ENCODE measurements at places on chromosomes 2 and 18. TPM values are rescaled to one million over a fixed set of nuclear protein-coding genes. Genes with fewer than 3 reads are reported as not detected.

Gene LONRF2
- 8.9 TPM for total RNA-seq

Gene NR4A2
- total RNA-seq = 11.0 TPM

Gene CYTIP
- total RNA-seq = 0.51 TPM

Gene CNGA3
- total RNA-seq = 6.8 TPM

Gene SETBP1
- total RNA-seq = 62.7 TPM

Gene REG3A
- 4.0 TPM for total RNA-seq

Gene TMEM169
- total RNA-seq = 2.1 TPM

Gene RPE
- total RNA-seq = 48.5 TPM

Gene SLC9A2
- 6.3 TPM for total RNA-seq

Gene HOXD3
- total RNA-seq = 25.4 TPM

Gene ADRA2B
- total RNA-seq = 13.9 TPM

Gene HNRNPA3
- total RNA-seq = 304 TPM

Gene CREG2
- 4.2 TPM for total RNA-seq

Gene C1QL2
- 1.8 TPM for total RNA-seq

Gene TBR1
- not detected for total RNA-seq

Gene CACNB4
- total RNA-seq = 5.6 TPM

Gene NT5C1B
- not detected for total RNA-seq

Gene WDR12
- total RNA-seq = 74.0 TPM

Gene CD8B
- total RNA-seq = 0.93 TPM

Gene KCNK3
- 7.7 TPM for total RNA-seq

Gene SPAG16
- 70.6 TPM for total RNA-seq

Gene SERPINB10
- total RNA-seq = not detected

Gene NETO1
- 13.3 TPM for total RNA-seq

Gene CIB4
- total RNA-seq = not detected

Gene IL1F10
- not detected for total RNA-seq

Gene PRSS56
- total RNA-seq = not detected

Gene SP5
- total RNA-seq = 4.4 TPM

Gene POTEE
- 3.8 TPM for total RNA-seq

Gene KCNIP3
- total RNA-seq = 5.3 TPM

Gene MARCHF4
- 0.93 TPM for total RNA-seq

Gene RAMP1
- total RNA-seq = 11.3 TPM

Gene LYPD6
- 16.4 TPM for total RNA-seq

Gene SLC19A3
- total RNA-seq = 6.4 TPM

Gene DOK6
- 5.4 TPM for total RNA-seq

Gene MROH2A
- total RNA-seq = not detected

Gene PROKR1
- total RNA-seq = 0.10 TPM

Gene RNF138
- 34.9 TPM for total RNA-seq

Gene LDLRAD4
- 0.88 TPM for total RNA-seq

Gene COL5A2
- total RNA-seq = 38.5 TPM

Gene ERFE
- total RNA-seq = 0.29 TPM

Gene CNRIP1
- total RNA-seq = 0.36 TPM

Gene STPG4
- not detected for total RNA-seq

Gene TCF23
- not detected for total RNA-seq

Gene NEU4
- 0.19 TPM for total RNA-seq

Gene DNAH6
- total RNA-seq = 3.8 TPM

Gene CCDC121
- 5.6 TPM for total RNA-seq

Measured in type B pancreatic cell (in vitro differentiated cells).